ENCODE measurements at places on chromosomes 16 and 17.
A peak's percentile ranks its signal among the peaks of the same experiment; 100 is the strongest.

GRCh38 chr17:65756760-65757159 lies 195.3 kb upstream of the AXIN2 start:
- no peak for DNase-seq

- DNase-seq = no peak
Observed at GRCh38 chr16:60641067-60641665, 1395.1 kb downstream of the CDH8 start.

- DNase-seq = no peak
Observed at GRCh38 chr16:64455275-64455674, 666.6 kb downstream of the CDH11 start.

DNA sequence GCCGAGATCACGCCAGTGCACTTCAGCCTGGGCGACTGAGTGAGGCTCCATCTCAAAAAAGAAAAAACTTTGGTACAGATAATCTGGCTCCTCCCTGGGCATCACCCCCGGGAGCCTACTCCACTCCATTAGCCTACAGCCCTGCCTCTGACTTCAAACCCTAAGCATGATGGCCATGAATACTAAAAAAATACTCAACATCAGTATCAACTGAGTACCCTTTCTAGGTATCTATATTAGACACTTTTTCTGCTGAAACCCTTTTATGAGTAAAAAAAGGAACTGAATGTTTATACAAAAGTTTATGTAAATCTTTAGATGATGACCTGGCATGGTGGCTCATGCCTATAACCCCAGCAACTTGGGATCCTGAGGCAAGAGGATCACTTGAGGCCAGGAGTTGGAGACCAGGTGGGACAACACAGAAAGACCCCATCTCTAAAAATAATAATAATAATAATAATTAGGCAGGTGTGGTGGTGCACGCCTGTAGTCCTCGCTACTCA lies 6.9 kb downstream of the RDM1 start:
- no peak for DNase-seq

GRCh38 chr16:70723740-70724145 lies 37.9 kb upstream of the MTSS2 start:
- no peak for DNase-seq

DNA sequence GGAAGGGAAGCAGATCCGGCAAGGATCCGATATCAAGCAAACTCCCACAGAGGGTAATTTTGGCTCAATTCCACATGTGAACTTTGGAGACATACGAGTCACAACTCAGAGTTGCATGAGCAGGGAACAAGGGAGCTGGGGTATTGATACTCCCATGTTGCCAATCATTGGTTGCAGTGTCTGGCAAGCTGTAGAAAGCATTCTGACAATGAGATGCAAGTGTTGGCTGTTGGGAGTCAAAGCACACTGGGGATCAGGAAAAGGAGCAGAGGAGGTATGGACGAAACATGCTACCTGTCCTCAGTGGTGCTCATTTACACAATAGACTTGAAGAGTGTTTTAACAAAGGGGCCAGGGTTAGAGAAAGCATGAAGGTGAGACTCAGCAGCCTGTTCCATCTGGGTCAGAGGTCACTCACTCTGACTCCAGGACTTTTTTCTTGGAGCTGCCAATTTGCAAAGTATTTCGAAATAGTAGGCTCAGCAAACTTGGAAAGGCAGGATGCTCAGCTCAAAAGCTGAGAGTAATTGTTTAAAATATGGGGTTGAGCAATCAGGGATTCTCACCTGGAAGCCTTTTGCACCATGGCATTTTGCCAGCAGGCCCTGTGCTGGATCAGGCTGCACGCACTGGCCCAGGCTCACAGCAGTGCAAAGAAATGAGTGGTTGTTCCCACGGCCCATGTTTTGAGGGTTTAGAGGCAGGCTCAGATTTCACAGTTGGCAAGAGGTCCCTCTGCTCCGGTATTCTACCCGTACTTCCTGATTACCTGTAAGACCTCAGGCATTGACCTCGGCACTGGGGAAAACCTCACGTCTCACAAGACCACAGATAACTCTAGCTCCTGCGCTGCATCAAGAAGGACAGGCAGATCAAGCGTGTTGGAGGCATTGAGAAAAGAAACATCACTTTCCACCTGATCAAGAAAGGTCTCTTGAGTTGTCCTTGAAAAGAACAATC lies 17.6 kb upstream of the NKD1 start:
- DNase-seq = peak; percentile 34

DNA sequence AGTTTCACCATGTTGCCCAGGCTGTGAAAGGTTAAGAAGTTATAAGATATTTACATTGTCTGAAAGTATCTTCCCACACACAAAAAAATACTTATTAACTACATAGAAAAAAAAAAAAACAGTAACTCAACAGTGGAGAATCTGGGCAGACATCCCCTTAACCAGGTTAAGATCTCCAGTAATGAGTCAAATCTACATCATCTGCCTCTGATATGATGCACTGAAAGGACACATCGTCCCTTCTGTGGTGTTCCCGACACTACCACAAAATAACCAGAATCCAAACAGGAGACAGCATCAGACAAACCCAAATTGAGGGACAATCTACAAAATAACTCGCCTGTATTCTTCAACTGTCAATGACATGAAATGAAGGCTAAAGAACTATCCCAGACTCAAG lies 40.0 kb downstream of the CMTM4 start:
- DNase-seq = no peak

- peak; percentile 89 for DNase-seq
Observed at GRCh38 chr16:31472709-31473203, 804 bp downstream of the TGFB1I1 start.

- DNase-seq = no peak
Observed at GRCh38 chr17:56926270-56926669, 12.4 kb upstream of the TRIM25 start.

- no peak for DNase-seq
Observed at GRCh38 chr16:88387941-88388627, 5.3 kb downstream of the ZNF469 start.

DNA sequence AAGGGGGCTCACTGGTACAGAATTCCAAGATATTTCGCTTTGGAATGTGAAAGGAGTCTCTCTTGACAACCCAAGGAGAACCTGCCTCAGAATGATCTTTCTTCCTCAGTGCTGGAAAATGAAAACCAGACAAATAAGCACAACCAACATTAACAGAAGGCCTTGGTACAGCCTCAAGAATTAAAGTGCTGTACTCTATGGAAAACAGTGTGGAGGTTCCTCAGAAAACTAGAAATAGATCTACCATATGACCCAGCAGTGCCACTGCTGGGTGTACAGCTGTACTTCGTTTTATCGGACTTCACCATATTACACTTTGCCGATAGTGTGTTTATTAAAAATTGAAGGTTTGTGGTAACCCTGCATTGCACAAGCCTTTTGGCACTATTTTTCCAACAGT lies 25.2 kb downstream of the HLF start:
- DNase-seq = no peak

DNA sequence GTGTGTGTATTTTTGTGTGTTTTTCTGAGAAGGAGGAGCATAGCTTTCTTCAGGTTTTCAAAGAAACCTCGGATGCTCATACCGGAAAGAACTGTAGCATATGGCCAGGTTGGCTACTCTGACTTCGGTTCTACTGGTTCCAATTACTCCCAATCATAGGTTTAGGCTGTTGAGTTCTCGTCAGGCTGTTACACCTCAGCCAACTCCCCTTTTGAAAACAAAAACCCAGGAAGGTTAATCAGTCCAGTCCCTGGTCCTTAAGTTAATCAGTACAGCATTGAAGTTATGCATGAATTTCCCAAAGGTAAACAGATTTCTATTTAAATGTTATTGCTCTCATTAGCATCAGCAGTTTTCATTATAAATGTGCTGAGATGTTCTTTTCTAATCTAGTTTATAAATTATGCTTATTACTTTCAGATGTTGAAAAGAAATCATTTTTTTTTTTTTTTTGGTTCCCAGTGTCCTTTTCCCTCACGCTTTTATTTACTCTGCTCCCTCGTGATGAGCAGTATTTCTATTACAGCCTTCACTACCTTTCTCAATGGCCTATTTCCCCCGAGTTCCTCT lies 111.0 kb downstream of the NPIPB5 start:
- DNase-seq = no peak

DNA sequence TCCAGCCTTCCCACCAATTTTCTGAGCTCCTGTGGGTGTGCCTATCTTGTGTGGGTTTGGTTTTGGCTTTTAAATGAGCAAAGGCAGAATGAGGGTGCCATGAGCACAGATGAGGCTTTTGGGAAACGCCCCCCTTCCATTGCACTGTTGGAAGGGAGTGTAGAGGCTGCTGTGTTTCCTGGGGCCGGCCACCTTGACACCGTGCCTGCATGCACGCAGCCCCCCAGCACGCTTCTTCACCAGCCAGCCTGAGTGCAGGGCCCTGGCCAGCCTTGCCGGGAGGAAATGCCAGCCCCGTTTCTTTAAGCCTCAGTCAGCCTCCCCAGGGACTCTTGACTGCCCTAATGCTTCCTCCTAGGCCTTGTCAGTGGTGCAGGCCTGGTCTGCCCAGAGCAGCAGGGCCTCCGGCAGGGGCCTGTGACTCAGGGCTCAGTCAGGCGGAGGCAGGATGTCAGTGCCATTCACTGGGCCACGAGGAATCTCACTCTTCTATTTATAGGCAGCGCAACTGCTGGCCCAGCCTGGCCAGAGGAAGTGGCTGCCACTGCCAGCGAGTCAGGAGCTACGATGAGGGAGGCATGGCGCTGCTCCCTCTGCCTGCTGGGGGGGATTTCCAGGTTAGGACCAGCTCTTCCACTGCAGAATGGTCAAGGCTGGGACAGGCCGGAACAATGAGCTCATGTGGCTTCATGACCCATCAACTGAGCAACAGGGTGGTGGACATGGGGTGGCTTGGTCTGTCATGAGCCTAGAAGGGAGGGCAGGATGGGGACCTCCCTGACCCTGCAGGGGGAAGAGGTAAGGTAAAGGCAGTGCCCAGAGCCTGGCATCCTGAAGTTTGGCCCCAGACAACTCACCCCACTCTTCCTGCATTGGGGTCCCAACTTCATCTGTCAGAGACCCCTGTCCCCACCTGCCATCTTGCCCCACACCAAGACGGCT lies 205.2 kb downstream of the RAB11FIP4 start:
- DNase-seq = no peak

DNA sequence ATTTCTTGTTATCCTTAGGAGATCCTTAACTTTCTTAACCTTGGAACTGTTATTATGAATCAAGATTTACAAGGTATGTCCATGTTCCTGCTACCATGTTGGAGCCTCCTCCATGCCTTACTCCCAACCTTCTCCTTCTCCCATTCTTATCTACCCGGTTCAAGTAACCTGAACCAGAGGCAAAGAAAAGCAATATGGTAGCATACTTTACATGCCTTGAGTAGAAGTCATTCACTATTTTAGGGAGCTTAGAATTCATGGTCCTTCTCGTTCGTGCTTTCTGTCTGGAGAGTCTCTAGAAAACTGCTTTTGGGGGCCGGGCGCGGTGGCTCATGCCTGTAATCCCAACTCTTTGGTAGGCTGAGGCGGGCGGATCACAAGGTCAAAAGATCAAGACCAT lies 37.7 kb downstream of the LDHD start:
- no peak for DNase-seq

DNA sequence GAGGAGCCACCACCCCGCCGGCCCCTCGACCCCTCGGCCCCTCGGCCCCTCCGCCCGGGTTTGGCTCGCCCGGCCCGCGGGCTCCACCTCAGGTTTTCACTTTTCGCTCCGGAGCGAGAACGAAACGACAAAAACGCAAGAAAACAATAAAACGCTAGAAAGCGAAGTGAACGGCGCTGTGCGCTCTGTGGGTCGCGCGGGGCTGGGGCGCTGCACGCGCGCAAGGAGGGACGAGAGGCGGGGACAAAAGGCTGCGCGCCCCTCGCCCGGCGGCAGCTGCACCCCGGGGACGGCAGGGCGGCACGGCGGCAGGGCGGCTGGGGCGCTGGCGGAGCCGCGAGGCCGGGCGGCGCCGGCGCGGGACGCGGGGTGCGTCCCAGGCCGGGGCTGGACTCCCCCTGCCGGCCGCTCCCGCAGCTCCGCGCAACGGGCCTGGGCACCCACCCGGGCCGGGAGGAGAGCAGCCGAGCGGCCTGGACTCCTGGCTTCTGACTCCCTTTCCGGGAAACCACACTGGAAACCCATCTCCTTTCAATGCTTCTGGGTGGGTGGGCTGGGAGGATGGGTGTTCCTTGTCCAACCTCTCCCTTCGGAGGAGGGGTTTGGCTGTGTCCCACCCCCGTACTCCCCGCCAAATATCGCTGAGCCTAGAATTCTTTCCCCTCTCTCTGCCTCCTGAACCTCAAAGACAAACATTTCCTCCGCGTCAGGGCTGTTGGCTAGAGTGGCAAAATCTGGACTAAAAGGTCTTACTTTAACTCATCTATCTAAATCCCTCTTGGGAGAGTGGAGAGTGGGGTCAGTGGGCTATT lies 9.9 kb downstream of the TBX2 start:
- peak; percentile 83 for DNase-seq

DNA sequence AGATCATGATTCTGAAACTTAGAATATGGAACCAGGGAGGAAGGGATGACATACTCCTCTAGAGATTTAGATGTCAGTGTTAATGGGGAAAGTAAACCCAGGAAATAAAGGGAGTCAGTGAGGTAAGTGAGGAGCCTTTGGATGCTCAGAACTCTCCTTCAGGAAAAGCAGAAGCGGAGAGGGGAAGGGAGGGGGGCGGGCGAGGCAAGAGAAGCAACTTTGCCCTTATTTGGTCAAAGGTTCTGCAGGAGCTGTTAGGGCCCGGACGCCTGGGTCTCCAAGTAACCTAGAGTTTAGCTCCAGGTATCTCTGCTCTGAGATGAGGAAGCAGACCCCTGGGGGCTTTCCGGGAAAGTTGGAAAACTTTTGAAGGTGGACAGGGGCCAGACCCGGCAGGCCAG lies 1.3 kb downstream of the PFN1 start:
- no peak for DNase-seq

GRCh38 chr17:1865252-1866037 lies 35.6 kb downstream of the RPA1 start:
- no peak for DNase-seq

DNA sequence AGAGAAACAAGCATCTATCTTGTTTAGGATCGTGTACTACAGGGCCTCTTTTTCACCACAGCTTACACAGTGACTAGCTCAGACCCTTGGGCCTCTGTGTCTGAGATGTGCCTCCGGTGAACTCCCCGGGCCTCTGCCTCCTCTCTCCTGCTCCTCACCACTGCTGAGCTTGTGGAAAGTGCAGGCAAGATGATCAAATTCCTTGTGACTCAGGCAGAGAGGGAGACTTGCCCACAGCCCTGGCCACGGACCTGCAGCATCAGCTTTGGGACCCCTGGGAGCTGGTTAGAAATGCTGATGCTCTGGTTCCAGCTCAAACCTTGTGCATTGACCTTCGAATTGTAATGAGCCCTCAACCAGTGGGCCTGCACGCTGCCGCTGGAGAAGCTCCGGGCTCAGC lies 79.8 kb downstream of the ZDHHC7 start:
- DNase-seq = no peak
